ENCODE measurements at places on chromosomes 3 and 15.

- peak; percentile 8 for DNase-seq
Measured at GRCh38 chr3:102447272-102447671, 12.5 kb downstream of the ZPLD1 start.

- DNase-seq = no peak
Measured at GRCh38 chr3:144930431-144930830, 958.8 kb downstream of the DIPK2A start.

- DNase-seq = no peak
Measured at GRCh38 chr3:63934041-63934866, 22.1 kb upstream of the SCAANT1 start.

DNA sequence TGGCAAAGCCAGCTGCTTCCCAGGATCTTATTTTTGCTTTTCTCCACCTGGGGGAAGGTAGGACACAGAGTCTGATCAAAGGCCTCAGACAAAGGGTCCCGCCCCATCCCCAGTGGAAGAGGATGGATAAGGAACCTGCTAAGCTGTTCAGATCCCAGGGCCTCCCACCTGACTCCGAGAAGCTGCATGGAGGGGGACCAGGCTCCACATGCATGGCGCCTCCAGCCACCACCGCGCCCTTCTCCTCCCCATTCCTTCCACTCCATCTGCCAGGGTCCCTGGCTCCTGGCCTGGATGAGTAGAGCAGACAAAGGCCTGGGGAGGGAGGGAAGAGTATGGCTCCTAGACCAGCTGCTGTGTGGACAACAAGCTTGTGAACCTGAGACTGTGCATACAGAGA, 20.0 kb upstream of the CRABP1 start:
- no peak for DNase-seq

DNA sequence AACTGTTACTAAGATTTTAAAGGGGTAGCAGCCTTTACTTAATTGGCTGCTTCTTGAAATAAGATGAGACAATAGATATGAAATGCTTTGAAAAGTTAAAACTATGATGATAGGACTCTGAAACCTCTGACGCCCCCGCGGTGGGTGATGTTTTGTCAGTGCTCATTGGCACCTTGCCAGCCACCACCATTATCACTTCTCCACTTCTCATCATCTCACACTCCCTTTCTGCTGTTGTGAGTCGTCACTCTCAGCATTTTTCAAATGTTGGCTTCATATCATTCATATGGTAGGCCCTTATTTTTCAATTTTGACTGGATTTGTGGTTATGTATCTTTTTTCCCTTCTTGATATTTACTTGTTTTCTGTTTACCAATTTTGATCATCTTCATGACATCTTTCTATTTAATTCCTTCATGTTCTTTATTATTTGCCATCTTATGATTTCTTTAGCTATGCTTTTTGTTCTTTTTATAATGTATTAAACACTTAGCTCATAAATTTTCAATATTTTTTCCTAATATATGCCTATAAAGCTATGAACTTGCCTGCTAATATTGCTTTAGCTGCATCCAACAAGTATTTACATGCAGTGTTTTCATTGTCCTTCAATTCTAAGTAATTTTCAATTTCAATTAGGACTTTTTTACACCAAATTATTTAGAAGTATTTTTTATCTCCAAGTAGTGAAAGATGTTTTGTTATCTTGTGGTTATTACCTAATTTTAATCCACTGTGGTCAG, 30.3 kb upstream of the SKOR1 start:
- no peak for DNase-seq

- no peak for DNase-seq
Measured at GRCh38 chr3:73009008-73009407, 12.4 kb downstream of the PPP4R2 start.

GRCh38 chr3:172641291-172641690, 69.6 kb downstream of the NCEH1 start:
- no peak for DNase-seq

DNA sequence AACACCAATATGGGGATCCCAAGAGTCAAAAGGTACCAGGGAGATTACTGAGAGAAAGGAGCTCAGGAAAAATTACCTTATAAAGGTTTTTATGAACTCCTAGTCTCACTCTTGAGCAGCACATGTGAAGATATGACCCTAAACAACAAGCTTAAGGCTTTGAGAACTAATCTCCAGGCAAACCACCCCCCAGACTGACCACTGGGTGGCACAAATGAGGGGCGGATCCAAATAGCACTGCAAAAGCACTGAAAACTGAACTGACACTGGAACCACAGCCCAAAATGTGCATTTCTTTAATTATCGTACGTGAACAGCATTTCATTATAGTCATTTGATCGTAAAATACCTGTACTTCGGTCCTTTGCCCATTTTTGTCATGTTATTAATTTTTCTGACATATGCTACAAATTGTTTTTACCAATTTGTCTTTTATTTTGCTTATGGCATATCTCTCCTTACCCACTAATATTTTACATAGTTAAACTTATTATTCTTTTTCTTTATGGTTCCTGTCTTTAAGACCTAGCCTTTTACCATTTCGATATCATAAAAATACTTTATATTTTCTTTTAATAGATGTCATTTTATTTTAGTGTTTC, 31.5 kb upstream of the TFDP2 start:
- DNase-seq = peak; percentile 23

- no peak for DNase-seq
Measured at GRCh38 chr3:45516829-45517228, 77.7 kb upstream of the LIMD1 start.

DNA sequence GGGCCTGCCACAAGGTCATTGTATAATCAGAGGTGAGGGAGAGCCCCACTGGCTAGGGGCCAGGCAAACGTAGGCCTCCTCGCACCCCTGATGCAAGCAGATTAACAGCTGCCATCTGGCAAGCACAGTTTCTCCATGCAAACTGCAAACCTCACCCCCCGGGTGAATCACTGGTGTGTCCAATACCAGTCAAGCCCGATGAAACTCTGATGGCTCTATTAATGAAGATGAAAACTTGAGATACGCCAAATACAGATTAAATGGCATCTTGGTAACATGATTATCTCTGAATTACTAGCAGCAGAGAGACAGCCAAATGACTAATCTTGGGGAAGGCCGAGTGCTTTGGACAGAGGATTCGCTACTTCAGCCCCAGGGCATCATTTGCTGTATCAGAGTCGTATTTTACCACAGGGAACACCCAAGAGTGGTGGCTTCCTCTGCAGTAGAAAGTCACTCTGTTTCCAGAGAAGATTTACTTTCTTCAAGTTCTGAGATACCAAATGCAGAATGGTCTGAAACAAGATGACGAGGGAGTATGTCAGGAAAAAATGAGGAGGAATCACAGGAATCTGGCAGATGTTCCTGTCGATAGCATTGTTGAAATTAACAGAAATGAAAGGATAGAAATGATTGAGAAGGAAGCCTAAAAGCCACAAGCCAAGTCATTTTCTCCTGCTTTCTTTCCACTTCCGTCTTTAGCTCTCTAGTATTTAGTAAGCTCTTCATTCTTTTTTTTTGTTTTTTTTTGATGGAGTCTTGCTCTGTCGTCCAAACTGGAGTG, 96.2 kb upstream of the NR2F2 start:
- DNase-seq = peak; percentile 61

GRCh38 chr15:90463381-90463780, 66.3 kb upstream of the CRTC3 start:
- peak; percentile 16 for DNase-seq

GRCh38 chr3:53828581-53828980, 17.6 kb downstream of the CHDH start:
- no peak for DNase-seq

DNA sequence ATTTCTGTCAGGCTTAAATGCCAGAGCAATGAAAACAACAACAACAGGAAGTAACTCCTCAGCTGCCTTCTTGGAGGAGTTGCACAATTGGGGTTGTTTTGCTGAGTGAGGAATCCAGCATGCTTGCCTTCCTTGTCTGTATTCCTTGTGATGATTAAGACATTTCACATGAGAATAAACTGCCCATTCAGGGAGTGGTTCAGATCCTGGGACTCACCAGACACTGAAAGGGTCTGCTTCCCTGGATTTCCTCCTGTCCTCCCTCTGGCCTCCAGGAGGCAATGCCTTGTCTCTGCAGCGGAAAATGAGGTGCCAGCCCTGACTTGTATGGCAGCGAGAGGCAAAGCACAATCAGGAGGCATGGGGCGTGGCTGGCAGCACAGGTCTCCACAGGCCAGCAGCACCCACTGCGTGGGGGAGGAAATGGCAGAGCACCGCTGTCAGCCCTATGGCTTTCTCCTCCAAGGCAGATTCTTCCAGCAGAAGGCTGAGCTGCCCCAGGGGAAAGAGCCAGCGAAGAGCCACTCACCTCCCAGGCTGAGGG, 41.5 kb downstream of the RBP2 start:
- no peak for DNase-seq

- DNase-seq = no peak
Measured at GRCh38 chr3:127141921-127142730, 50.8 kb upstream of the PRR23E start.

DNA sequence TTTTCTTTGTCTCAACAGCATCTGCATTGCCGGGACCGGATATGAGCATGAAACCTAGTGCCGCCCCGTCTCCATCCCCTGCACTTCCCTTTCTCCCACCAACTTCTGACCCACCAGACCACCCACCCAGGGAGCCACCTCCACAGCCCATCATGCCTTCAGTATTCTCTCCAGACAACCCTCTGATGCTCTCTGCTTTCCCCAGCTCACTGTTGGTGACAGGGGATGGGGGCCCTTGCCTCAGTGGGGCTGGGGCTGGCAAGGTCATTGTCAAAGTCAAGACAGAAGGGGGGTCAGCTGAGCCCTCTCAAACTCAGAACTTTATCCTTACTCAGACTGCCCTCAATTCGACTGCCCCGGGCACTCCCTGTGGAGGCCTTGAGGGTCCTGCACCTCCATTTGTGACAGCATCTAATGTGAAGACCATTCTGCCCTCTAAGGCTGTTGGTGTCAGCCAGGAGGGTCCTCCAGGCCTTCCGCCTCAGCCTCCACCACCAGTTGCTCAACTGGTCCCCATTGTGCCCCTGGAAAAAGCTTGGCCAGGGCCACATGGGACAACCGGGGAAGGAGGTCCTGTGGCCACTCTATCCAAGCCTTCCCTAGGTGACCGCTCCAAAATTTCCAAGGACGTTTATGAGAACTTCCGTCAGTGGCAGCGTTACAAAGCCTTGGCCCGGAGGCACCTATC, 5.0 kb downstream of the NUTM1 start:
- DNase-seq = no peak

DNA sequence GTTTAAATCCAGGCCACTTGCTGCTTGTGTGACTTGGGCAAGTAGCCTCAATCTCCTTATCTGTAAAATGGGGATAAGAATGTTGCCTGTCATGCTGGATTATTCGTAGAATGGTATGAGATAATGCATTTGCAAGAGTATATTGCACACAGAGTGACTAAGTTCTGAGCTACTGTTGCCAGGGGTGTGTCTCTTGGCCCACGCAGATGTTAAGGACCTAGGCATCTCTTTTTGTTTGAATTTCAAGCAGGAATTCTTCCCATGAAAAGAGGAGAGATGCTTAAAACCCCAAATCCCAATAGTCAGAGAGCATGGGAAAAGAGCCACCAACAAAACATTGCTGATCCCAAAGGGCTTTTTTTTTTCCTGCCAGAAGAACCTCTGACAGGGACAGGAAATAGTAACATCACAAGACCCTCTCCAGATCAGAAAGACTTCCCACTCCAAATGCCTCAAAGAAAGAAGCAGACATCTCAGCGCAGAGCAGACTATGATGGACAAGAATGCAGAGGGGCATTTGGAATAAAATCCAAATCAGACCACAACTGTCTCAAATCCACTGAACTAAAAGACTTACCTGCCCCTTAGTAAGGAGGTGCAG, 90.5 kb downstream of the MRPL46 start:
- DNase-seq = peak; percentile 3

GRCh38 chr3:127099982-127100381, 92.9 kb upstream of the PRR23E start:
- no peak for DNase-seq

GRCh38 chr3:35263477-35263876, 375.8 kb upstream of the ARPP21 start:
- DNase-seq = no peak

DNA sequence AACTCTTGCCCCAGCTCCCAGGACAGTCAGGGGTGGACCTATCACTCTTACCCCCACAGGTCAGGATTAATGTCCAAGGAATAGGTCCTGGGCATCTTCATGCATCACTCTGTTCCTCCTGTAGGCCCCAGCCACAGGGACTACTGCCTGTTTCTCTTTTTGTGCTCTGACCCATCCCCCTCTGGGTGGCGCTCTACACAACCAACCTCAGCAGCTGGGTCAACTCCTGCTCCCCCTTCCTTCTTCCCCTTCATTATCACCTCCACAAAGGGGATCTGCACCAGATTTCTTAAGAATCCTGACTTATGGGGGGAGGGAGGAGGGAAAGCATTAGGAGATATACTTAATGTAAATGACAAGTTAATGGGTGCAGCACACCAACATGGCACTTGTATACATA, 12.2 kb upstream of the TRANK1 start:
- no peak for DNase-seq

DNA sequence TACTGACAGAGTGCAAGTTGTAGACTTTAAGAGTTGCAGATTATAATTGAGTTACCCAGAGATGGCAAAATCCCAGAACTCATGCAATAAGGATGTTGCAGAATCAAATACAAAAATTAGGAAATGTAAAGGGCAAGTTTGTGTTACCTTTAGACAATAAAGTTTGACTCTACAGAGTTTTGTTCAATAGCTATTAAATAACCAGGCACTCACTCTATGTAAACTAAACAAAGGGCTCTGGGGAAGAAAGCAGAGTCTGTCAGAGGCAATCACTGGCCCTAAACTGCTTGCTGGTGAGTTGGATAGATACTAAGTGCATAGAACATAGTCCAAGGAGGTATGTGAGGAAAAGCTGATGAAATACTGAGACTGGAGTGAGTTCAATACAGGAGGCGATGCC, 40.0 kb upstream of the PLCL2 start:
- DNase-seq = no peak

GRCh38 chr3:133413161-133414020, 13.5 kb downstream of the BFSP2 start:
- no peak for DNase-seq

GRCh38 chr15:67827562-67828277, 2.4 kb downstream of the SKOR1 start:
- DNase-seq = no peak

GRCh38 chr3:72447059-72447946, 400.9 kb downstream of the SHQ1 start:
- DNase-seq = peak; percentile 72

DNA sequence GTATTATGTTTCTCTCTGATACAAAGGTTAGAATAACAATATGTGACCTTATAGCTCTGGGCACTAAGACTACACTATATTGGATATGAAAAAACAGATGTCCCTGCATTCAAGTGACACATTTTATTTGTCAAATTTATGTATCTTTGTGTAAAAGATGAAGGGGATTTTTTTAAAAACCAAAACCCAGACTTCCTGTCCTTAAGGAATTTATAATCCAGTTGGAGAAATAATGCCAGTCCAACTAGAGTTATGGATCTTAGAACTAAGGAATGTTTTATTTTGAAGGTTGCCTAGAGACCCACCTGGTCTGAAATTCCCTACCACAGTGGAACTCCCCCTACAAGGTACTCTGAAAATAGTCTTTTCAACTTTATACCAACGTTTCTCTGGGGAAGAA, 33.3 kb upstream of the PIK3CB start:
- no peak for DNase-seq

All from fibroblast of the conjunctiva (primary cell).